H4 (cell line): ENCODE measurements at places on chromosomes 6 and 20. TPM values are rescaled to one million over a fixed set of nuclear protein-coding genes. Genes with fewer than 3 reads are reported as not detected.

DNA sequence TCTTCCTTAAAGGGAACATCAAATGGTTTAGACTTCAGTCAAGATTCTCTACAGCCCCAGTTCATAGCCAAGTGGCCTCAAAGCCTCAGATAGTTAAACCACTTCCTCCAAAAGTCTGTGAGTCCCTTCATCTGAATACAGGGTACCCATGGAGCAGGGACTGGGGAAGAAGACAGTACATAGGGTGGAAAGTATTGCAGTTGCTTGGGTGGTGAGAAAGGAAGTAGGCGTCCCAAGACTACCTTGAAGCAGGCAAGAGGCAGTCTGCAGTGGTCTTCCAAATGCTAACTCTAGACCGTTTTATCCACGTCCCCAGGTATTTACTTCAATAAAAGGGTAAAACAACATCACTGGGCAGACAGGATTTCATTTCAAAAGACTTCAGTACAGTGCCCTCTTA, 2.0 kb downstream of the FYN start:
- DNase-seq, result no peak

Gene MYH7B
- total RNA-seq, result 0.62 TPM in 1 of 2 replicates, not detected in the other

Gene PRDM13
- total RNA-seq, result not detected in 2 replicates

DNA sequence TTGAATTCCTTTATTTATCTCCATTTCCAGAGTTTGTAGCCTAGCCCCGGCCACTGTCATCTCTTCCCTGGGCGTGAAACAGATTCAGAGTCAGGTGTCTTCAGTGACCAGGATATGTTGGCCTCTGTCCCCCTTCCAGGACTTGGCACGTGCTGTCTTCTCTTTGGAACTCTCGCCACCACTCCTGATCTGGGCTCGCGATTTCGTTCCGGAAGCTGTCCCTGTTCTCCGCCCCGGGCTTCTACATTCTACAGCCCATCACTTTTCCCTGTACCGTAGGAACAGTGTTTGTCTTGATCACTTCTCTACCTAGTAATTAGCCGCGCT, 739 bp downstream of the GSS start:
- no peak for DNase-seq

Gene TRAPPC3L
- total RNA-seq, result 0.17 TPM in 1 of 2 replicates, not detected in the other

Gene RAB44
- not detected in 2 replicates for total RNA-seq

Gene ANGPT4
- 0.53 and 1.3 TPM in 2 replicates for total RNA-seq

GRCh38 chr6:78709021-78709420, 158.3 kb upstream of the IRAK1BP1 start:
- no peak for DNase-seq

DNA sequence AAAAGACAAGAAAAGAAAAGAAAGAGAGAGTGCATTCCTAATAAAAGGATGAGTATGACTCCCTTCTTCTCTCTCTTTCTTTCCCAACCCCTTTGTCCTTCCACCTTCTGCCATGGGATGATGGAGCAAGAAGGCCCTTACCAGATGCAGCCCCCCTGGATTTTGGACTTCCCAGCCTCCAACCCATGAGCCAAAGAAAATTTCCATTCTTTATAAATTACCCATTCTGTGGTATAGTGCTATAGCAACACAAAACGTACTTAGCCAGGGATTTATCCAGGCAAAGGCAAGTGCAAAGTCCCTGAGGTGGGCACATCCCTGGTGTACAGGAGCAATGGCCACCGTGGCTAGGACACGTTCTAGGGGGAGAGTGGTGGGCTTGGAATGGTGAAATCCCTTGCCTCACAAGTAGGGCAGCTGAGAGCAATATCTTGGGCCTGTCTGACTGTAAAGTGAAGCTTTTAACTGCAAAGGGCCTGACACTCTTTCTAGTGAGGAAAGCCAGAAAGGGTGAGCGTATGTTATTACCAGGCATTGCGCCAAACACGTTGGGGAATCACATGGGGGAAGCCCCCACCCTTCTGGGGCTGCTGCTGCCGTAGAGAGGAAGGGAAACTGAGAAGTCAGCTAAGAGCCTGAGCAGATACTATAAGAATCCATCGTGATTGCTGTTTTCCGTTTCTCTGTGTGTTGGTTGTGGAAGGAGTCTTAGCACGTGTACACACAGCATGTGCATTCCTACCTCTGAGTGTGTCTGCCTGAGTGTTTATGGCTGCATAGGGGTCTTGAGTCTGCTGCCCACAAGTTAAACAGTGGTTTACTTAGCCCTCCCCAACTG, 50.7 kb upstream of the SIRPA start:
- no peak for DNase-seq

GRCh38 chr6:11277275-11278206, 45.1 kb upstream of the NEDD9 start:
- peak; percentile 70 for DNase-seq

Gene CTAGE9
- total RNA-seq, result not detected in 2 replicates

- DNase-seq, result no peak
Measured at GRCh38 chr20:50294164-50295088, 103.8 kb downstream of the CEBPB start.

Gene FILIP1
- total RNA-seq, result 0.31 and 0.88 TPM in 2 replicates

DNA sequence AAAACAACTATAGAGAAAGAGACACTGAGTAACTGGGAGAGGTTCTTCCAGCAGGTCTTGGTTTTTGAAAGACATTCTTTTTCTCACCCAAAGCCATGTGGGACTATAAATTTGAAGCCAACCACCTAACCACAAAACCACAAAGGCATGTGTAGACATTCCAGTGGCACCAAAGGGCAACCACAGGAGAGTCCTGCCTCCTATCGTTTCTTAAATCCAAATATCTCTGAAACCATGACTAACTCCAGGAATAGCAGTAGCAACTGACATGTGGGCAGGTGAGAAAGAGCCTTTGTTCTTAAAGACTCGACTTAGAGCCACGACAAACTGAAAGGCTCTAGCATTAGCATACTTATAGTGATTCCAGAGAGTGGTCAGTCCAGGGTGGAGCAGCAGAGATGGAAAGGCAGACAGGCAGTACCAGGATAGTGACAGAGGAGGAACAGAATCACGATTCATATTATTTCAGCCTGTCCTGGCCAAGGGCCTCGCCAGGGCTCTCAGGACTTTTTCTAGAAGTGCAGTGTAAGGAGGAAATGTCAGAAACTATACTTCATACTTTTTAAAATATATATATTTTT, 9.4 kb upstream of the COL9A1 start:
- peak; percentile 90 for DNase-seq

- DNase-seq, result no peak
Measured at GRCh38 chr6:139525415-139525814, 151.0 kb upstream of the CITED2 start.

DNA sequence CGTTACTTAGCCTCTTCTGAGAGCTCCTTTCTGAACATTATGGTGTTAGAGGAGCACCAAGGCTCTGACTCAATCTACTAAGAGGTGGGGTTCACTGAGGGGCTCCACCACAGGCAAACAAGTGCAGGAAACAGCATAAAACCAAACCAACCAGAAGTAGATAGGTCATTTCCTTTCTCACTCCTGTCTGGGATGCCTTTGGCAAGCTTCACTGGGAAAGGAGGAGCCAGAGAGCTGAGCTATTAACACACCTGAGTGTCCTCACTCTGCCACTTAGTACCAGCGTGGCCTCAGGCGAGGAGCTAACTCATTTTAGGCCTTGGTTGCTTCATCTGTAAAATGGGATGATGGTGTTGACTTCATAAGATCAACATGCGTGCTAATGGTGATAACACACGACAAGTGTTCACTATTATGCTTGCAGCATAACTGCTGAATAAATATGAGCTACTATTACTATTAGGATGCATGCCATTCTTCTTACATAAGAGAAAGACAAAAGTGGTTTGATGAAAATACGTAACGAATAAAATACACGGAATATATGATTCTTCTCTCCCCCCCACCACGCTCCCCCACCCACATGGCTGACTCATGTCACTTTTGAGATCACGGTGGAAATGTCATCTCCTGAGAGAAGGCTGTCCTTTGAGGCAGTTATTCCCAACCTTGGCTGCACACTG, 185.4 kb downstream of the BCAS1 start:
- no peak for DNase-seq

Gene HLA-DPB1
- total RNA-seq, result 25.4 and 47.3 TPM in 2 replicates

DNA sequence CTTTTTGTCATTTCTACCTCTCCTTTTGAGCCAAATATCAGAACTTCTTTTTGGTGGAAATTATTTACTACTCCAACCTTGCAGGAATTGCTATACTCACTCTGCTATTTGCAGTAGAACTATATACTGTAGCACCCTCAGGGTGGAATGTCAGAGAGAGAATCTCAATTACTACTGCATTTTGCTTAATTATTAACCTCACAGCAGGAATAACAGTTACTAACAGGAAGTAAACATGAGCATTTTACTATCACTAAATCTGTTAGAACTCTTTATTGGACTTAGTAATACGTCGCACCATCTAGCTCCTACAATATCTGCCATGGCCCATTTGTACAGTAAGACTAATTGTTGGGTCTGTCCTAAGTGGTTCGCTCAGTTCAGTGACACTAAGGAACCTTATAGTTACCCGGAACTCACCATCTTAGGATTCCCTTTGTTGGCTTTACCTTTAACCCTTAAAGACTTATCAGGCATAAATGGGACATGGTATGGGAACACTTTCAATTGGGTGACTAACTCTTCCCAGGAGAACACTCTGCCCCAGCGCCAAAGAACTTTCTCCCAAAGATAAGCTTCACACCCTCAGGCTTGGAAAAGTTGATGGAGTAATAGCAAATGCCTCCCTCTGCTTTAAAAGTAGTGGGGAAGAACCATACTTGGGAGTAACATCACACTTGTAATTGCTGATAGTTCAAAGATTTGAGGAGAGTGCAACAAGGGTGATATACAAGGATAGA, 38.8 kb downstream of the PLN start:
- DNase-seq, result no peak
